ENCODE measurements at places on chromosomes 13 and 19.

DNA sequence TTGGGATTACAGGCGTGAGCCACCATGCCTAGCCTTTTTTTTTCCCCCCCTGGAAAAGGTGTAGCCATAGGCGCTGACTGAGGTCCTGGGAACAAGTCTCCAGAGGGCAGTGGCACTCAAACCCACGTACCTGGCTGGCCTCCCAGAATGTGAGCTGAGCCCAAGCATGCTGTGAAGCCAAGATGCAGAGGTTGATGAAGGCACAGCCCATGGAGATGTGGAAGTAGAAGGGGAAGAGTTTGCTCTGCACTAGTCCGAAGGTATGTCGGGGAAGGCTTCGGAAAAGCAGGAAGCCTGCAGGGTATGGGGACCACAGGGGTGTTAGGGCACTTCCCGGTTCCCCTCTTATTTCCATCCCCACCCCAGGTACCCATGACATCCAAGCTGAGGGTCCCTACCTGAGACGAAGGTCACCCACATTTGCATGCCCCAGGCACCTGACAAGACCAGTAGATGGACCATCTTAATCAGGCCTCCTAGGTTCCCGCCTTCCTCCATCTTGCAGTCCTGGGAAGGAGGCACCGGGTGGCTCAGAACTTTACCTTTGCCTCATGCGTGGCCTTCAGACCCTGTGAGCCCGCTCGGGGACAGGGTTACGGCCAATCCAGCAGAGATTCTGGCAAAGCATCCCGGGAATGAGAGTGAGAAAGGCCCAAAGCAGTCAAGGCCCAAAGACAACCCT lies 805 bp downstream of the TMEM205 start:
- no peak for DNase-seq

DNA sequence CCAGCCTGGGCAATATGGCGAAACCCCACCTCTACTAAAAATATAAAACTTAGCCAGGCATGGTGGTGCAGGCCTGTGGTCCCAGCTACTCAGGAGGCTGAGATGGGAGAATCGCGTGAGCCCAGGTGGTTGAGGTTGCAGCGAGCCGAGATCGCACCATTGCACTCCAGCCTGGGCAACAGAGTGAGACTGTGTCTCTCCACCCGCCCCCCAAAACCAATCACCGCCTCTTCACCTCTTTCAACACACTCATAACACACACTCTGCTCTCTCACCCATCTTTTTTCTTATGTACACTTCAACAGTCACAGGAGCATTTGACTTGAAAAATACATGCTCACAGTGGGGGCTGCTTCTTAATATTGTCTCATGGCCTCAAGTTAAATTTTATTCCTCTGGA lies 76.8 kb downstream of the ESD start:
- no peak for DNase-seq

DNA sequence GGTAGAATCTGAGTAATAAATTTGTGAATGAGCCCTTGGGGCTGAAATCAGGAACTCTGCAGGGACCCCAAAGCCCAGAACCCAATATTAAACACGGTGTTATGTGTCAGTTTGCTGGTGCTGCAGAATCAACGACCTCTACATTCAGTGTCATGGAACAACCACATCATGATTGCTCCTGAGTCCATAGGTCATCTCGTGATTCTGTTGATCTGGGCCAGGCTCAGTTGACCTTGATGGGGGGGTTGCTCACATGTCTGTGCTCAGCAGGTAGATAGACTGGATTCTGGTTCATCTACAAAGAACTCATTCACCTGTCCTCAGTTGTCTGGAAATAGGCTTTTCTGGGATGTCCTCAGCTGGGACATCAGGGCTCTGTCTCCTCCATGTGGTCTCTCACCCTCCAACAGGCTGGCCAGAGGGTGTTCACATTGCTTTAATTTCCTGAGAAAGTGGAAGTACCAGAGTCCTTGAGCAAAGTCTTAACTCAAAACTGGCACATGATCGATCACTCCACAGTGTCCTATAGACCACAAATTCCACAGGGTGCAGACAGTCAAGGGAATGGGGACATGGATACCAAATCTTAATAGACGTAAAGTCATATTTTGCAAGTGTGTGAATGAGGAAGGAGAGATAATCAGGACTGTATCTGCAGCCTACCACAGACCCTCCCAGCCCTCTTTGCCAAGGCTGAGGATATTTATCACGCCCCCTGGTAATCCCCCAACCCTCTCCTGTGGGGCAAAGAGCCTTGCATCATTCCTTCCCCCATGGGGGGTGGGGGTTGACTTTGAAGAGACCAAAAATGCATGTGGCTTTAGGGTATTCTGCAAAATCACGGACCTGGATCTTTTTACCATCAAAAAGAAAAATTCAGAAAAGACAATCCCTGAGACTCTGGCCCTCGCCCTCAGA lies 39.3 kb upstream of the IGFL1 start:
- no peak for DNase-seq

- no peak for DNase-seq
These were observed 17.4 kb upstream of the GNA15 start for GRCh38 chr19:3118232-3119070.

DNA sequence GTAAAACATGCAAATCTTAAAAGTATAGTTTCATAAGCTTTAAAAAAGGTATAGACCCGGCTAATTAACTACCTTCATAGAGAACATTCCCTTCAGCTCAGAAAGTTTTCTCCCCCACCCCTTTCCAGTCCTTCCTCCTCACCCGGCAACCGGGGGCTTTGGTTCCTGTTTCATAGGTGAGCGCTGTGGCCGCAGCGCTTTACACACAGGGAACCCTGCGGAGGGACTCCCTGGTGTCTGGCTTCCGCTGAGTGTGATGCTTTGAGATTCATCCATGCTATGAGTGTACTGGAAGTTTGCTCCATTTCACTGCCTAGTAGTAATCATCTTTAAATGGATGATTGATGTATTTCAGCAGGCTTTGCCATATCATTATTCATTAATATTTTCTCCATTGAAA lies 26.0 kb upstream of the PABPC3 start:
- DNase-seq = no peak

GRCh38 chr19:1503089-1503924 lies 9.5 kb downstream of the ADAMTSL5 start:
- peak; percentile 47 for DNase-seq

- DNase-seq = no peak
These were observed 773.4 kb downstream of the EFNB2 start for GRCh38 chr13:105762096-105762495.

DNA sequence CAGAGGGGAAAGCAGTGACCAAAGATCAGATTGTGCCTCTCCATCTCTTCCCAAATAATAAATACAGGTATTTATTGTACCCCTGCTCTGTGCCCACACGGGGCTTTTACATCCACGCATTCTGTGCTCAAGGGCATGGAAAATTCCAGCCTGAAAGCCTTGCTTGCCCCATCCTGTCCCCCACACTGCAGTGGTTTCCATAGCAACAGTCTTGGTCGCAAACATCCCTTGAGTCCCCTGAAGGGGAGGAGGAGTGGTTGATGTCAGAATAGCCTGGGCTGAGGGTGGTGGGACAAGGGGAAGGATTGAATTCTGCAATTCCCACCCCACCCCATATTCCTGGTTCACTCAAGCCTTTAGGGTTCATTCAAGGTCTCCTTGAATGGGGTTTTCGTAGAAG lies 41.0 kb upstream of the USP29 start:
- DNase-seq = no peak

- no peak for DNase-seq
These were observed 67.6 kb downstream of the ZNF557 start for GRCh38 chr19:7137120-7137519.

- no peak for DNase-seq
These were observed 859.0 kb upstream of the SLITRK1 start for GRCh38 chr13:84741253-84741652.

- no peak for DNase-seq
These were observed 231.7 kb upstream of the MIR17HG start for GRCh38 chr13:91115776-91116175.

- no peak for DNase-seq
These were observed 57.1 kb downstream of the LMO7 start for GRCh38 chr13:75693227-75693626.

DNA sequence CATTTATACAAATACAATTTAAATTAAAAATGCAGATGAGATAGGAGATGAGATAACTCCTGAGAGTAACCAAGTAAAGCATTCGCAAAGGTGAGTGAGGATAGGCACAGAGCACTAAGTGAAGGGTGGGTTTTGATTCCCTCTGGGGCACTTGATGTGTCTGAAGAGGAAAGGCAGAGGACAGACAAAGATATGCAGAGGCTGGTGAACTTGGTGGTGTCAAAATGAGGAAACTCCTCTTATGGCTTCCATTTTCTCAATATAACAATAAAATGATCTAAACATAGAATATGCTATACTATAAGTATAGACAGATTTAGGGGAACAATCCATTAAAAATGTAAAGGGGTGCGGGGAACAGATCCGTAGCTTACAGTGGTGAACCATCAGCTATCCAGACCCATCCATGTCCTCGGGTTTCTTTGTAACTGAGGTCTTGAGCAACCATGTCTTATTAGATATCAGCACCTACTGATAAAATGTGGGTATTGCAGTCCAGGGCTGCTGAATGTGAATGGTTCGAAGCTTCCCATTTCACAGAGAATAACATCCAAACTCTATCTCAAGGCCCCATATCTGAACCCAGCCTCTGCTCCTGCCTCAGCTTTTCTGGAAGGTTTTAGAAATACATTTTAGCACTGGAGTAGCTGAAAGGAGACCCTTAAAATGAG lies 73.9 kb upstream of the SLC10A2 start:
- no peak for DNase-seq

- DNase-seq = no peak
These were observed 1539.4 kb downstream of the EFNB2 start for GRCh38 chr13:104996022-104996421.

DNA sequence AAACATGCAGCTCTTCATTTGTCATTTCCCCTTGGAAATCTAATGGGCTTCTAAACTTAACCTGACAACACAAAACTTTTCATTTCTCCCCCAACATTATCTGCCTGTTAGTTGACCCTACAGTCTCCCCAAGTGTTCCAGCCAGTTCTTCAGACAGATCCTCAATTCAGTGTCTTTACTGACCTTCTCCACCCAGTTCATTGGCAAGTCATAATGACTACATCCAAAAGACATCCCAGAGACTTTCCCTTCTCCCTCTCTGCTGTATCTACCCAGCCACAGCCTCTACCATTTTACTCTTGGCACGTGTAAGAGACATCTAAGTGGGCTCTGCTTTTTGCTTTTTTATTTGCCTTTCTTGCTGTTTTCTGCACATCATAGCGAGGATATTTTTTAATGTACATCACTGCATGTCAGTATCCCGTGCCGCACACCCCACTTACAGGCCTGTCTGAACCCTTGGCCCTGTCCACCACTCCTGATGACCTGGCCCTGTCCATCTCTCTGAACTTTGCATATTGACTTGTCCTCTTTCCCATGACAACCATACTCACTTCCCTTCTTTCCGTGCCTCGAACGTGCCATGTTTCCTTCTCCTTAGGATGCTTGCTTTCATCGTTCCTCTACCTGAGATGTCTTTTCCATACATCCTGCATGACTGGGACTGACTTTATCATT lies 391.9 kb downstream of the IRS2 start:
- DNase-seq = no peak

DNA sequence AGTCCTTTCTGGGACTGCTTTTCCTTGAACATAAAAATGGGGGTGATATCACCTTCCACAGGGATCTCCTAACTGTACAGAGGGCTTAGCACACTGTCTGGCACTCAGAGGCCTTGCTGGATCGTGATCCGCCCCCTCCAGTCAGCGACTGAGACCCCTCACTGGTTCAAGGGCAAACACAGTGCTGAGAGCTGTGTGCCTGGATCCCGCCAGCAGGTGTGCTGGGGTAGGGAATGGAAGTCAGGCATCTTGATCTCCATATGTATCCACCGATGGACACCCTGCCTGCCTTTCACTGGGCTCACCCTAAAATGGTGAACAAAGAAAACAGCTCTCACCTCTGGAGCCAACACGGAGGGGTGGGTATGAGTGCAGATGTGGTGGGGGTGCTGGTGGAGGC lies 64.3 kb downstream of the IRS2 start:
- DNase-seq = no peak

DNA sequence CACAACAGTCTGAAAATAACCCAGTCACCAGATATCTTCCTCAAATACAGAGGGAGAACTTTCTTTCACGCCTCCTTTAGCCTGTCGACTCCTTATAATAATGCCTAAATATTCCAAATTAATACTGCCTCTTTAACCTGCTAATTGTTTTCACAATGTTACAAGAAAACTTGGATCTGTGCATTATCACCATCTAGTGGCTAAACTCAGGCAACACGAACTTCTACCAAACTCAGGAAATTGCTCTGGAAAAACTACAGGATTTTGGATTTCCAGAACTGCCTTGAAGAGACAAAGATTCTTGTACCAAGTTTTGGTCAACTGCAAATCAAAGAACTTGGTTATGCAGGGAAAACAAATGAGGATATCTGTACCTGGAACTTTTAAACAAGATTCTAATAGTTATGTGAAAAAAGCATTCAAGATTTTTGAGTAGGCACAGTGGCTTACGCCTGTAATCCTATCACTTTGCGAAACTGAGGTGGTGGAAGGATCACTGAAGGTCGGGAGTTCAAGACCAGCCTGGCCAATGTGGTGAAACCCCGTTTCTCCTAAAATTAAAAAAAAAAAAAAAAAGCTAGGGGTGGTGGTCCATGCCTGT lies 10.8 kb downstream of the CLN5 start:
- DNase-seq = no peak

GRCh38 chr13:33184112-33184490 lies 101.5 kb downstream of the STARD13 start:
- no peak for DNase-seq

GRCh38 chr19:2711172-2711874 lies 8.8 kb upstream of the GNG7 start:
- DNase-seq = no peak

DNA sequence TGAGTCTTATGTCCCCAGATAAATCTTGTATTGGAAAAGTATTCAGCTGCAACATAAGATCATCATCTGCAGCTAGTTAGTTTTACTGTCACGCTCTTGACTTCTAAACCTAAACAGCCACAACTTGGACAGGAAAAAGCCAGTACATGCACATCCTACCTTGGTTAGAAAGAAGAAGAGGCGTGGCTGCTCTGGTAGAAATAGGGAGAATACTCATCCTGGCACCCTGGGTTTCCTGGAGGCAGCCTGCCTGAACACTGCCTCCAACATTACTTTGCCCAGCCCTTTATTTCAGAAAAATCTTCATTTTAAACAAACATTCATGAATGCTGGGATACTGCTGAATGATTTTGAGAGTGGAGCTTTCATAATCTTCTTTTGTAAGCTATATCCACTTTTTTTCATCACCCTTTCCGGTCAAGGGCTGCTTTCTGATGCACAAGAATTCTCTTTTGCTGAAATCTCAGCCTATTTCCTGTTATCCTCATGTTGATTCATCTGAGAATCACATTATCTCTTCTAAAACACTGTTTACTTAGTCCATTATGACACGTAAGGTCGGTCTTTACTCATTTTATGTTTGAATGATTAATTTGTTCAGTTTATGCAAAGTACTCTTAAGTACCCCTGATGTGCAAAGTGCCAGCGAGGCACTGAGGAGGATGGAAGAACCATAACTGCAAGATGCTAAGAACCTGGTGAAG lies 55.2 kb downstream of the STARD13 start:
- DNase-seq = no peak

GRCh38 chr13:46855166-46855565 lies 41.7 kb downstream of the HTR2A start:
- DNase-seq = no peak

GRCh38 chr19:7200736-7201135 lies 93.5 kb downstream of the INSR start:
- DNase-seq = no peak
